ENCODE measurements at places on chromosomes 2 and 18. TPM values are rescaled to one million over a fixed set of nuclear protein-coding genes. Genes with fewer than 3 reads are reported as not detected.

The TNFRSF11A gene
- polyA plus RNA-seq, result not detected

The SCYGR2 gene
- polyA plus RNA-seq, result not detected

The MYCN gene
- not detected for polyA plus RNA-seq

The ABCB11 gene
- not detected for polyA plus RNA-seq

The KCNS3 gene
- not detected for polyA plus RNA-seq

The MYL12B gene
- polyA plus RNA-seq, result 637 TPM

The TMEM17 gene
- not detected for polyA plus RNA-seq

The FBXO41 gene
- 3.8 TPM for polyA plus RNA-seq

The DSG4 gene
- not detected for polyA plus RNA-seq

The LPIN1 gene
- polyA plus RNA-seq, result 17.3 TPM

The TMEM185B gene
- polyA plus RNA-seq, result 29.1 TPM

The KLHL41 gene
- not detected for polyA plus RNA-seq

Data from IgD-negative memory B cell (primary cell).